Occipital lobe (tissue), 3 donors: ENCODE measurements at places on chromosomes 7 and 10.

DNA sequence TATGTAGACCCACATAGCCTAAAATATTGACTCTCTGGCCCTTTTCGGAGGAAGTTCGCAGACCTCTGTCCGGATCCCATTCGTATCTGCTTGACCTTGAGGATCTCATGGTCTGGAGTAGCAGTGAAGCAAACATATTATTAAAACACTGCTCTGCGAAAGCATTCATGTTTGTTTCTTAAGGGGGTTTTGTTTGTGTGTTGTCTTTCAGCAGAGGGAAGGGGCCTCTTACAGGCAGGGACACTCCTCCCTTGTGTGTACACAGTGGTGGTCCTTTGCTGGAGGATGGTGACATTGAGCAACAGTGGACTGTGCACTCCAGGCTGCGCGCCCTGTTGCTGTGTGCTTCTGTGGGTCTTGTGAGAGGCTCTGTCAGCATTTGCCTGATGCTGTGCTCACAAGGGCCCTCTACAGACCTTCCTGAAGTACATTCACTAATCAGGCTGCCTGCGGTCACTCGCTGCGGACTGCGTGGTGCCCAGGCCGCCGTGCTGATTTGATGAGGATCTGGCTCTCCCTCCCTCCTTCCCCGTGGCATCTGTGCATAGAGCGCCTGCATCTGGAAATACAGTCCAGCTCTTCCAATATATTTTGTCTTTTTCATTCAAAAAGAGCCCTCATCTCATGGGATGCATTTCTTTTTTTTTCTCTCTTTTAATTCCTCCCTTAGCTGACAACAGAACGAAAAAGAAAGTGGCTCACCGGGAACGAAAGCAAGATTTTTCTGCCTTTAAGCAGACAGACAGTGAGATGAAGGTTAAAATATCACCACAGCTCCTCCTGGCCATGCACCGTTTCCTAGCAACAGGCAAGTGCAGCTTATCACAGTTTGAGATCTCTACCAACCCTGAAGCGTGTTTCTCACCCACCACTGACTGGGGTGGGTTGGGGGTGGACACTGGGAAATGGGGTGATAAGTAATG lies 135.8 kb downstream of the CNNM2 start:
- DNase-seq = peak; percentile 66

DNA sequence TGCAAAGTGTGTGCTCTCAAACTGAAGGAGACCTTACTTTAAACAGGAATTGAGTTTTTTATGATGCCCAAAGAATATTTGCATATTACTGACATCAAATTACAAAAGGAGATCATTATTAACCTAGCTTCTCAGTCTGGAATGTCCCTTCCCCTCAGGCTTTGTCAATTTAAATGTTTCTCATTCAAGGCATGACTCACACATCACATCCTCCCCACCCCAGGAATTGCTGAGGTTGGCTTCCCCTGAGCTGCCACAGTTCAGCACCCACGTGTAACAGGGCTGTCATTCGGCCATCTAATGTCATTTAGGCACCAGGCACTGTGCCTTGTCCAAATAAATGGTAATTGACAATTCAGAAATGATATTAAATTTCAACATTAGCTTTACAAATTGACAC lies 305.9 kb upstream of the MGMT start:
- DNase-seq = no peak

DNA sequence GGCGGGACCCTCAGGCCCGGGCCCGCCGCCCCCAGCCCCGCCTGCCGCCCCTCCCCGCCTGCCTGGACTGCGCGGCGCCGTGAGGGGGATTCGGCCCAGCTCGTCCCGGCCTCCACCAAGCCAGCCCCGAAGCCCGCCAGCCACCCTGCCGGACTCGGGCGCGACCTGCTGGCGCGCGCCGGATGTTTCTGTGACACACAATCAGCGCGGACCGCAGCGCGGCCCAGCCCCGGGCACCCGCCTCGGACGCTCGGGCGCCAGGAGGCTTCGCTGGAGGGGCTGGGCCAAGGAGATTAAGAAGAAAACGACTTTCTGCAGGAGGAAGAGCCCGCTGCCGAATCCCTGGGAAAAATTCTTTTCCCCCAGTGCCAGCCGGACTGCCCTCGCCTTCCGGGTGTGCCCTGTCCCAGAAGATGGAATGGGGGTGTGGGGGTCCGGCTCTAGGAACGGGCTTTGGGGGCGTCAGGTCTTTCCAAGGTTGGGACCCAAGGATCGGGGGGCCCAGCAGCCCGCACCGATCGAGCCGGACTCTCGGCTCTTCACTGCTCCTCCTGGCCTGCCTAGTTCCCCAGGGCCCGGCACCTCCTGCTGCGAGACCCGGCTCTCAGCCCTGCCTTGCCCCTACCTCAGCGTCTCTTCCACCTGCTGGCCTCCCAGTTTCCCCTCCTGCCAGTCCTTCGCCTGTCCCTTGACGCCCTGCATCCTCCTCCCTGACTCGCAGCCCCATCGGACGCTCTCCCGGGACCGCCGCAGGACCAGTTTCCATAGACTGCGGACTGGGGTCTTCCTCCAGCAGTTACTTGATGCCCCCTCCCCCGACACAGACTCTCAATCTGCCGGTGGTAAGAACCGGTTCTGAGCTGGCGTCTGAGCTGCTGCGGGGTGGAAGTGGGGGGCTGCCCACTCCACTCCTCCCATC lies 82.7 kb downstream of the PAX2 start:
- no peak for DNase-seq

- DNase-seq = no peak
Observed at GRCh38 chr10:61890881-61891409, 10.6 kb upstream of the ARID5B start.

- peak; percentile 80 for DNase-seq
Observed at GRCh38 chr10:89373916-89374711, 3.7 kb upstream of the IFIT1B start.

DNA sequence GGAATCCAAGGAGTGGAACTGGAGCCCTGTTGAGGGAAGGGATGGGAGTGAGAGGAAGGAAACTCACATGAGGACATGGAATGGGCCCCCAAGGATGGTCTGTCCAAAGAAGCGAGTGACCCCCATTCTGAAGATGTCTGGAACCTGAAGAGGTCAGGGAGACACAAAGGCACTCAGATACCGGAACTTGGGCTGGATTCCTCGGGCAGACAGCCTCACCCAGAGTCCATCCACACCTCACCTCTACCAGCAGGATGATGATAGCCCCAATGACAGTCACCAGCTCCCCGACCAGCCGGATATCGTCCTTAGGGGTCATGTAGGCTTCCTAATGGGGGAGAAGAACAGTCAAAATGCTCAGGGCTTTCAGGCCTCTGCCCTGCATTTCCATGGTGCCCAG lies 10.7 kb downstream of the TRPV6 start:
- DNase-seq = no peak

DNA sequence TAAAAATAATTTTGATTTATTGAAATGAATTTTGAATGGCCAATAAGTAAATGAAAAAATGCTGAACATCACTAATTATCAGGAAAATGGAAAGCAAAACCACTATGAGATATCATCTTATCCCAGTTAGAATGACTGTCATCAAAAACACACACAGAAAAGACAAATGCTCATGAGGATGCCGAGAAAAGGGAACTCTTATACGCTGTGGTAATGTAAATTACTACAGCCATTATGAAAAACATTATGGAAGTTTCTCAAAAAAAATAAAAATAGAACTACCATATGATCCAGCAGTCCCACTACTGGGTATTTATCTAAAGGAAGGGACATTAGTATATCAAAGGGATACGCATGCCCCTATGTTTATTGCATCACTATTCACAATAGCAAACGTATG lies 15.8 kb downstream of the SCIN start:
- no peak for DNase-seq

GRCh38 chr10:56622335-56622973 lies 261.4 kb upstream of the ZWINT start:
- DNase-seq = no peak

GRCh38 chr7:136937436-136937835 lies 69.0 kb downstream of the CHRM2 start:
- DNase-seq = no peak

DNA sequence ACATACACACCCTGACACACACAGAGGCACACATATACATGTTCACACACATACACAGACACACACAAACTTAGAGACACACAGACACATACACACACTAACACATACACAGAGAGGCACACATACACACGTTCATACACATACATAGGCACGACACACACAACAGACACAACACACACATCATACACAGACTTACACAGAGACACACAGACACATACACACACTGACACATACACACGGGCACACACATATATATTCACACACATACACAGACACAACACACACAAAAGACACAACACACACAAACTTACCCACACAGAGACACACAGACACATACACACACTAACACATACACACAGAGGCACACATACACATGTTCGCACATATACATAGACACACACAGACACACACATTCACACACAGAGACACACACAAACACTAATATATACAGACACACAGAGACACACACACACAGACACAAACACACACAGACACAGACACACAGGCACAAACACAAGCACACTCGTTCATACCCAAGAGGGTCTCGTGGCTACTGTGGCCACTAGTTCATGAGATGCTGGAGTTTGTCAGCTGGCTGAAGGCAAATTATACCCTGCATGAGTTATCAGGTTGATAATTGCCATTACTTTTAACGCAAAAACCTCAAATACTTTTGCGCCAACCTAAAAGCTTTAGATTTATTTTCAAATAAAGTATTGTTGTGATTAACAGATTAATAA lies 17.7 kb upstream of the KLF6 start:
- DNase-seq = no peak

DNA sequence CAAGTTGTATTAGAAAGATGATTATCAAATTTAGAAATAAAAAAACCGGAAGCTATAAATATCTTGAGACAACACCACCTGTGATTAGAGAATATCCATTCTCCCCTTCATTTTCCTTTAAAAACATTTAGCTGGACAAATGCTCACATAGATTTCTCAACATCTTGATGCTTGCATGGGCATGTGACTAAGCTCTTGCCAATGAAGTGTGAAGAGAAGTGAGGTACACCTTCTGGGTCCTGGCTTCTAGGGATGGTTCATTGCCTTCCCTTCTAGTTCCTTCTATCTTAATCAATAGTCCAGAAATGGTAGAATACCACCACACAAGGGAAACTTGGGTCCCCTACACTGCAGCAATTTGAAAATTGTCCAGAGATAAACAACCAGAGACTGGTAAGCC lies 41.0 kb downstream of the WAPL start:
- DNase-seq = no peak

DNA sequence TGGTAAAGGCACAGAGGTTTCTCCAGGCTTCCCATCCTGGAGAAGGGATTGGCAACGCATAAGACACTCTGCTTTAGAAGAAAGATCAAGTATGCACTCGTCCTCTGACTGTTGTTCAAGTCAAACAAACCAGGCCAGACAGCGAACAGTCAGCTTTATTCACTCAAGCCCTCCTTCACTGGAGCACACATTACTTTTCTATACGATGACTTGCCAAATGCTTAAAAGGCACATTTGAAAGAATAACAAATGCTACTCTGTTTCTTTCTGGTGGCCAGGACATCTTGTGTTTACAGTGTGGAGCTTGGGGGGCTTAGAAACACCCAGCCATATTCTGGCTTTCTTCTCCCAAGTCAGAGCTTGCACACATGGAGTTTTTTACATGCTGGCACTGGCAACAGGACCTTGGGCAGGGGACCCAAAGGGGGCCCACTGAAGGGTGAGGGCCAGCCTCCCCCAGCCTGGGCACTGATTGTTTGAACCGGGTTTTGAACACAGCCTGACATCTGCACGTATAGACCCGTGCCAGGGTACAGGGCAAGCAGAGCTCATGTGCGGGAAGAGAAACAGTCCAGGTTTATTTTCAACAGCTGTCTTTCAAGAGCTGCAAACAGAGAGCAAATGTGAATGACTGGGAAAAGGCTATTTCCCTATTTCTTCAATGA lies 33.3 kb upstream of the FGFR2 start:
- DNase-seq = no peak

DNA sequence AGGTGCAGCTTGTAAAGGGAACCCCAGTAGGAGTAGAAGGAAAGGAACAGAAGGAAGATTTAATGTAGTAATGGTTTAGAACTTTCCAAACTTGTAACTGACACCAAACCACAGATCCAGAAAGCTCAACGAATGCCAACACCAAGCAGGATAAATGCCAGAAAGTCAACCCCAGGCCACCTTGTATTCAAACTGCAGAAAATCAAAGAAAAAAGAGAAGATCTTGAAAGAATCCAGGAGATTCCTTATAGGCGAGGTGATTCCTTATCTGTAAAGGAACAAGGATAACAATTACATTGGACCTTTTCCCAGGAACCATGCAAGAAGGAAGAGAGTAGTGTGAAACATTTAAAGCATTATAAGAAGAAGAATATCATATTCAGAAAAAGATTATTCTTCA lies 93.6 kb downstream of the NKX6-2 start:
- DNase-seq = no peak

DNA sequence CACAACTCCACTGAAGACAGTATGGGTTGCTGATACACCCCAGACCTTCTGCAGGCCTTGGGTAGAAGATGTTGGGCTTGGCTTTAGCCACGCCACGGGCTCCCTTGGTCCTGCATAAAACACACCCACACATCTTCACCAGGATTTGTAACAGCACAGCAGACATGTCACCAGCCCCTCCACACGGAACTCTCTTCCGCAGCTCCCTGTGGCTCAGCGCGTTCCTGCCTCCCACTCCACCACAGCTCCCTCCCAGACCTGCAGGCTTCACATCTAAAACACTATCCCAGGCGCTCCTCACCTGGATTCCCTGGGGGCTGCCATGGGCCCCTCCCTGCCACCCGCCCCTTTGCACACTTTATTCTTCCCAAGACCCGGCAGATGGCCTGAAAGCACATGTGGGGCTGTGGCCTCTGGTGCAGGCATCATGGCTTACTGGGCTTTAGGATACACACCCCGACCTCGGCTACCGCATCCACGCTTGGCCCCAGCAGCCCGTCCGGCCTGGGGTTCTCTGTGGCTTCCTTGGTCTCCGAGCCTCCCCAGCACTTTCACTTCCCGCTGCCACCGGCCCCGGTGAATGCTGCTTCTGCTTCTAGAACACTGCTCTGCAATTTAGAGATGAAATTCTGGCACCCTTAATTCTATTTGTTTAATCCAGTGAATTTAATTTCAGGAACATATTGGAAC lies 432.9 kb downstream of the DNAJB6 start:
- DNase-seq = no peak

GRCh38 chr7:157654350-157654749 lies 317.5 kb downstream of the DNAJB6 start:
- no peak for DNase-seq

DNA sequence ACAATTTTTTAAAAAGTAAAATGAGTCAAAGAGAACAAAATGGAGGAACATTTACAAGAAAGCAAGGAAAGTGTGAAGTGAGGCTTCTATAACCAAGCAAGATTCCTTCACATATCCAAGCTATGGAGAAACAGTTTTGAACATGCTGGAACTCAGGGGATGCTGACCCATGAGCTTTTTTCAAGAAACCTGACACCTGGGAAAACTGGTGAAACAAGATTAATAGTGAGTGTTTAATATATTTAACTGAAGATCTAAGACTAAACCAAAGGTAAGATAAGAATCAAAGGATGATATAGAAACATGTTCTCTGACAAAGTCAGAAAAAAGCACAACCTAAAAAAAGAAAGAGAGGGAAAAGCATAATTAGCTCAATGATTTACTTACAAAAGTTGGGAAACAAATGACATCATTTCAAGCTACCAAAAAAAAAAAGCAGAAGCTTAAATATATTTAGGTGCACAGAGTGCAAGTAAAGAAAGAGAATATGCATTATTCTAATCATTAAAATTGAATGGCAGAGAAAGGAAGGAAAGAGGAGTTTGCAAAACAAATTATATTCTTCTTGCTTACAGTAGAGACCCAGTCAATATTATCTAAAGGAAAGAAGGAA lies 24.9 kb downstream of the C7orf25 start:
- no peak for DNase-seq
